Stimulated activated CD4-positive, alpha-beta T cell treated with anti-CD3 and anti-CD28 coated beads, Interleukin-2, amount 100 ng/mL, for 4 hours (primary cell): ENCODE measurements at places on chromosomes 12 and 14.

DNA sequence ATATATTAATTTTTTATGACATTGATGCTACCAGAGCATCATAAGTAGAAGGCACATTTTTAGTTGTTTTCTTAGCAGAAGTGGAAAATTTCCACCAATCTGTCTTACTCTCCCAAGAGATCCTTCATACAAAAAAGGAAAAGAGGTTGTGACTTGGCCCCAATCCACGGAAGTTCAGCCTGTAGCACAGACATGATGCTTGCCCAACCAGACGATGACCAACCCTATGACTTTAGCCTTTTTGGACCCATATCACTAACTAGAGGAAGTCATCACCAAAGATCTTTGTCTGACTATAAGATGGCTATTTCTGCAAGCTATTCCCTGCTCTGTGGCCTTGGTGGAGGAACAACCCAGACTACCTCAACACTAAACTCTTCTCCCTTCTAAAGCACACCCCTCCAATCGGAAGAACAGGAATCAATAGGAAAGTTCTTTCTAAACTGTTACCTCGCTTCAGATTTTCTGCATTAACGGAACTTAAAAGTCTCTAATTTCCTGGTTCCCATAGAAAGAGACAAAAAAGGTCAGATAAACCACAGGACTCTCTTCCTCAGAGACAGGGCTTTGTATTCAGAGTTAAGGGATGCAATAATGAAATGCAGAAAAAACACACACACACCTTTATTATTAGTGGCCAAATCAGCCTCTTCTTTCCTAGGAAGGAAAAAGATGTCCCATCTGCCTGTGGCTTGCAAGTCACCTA is 4.1 kb upstream of the RHOJ start:
- DNase-seq: no peak

DNA sequence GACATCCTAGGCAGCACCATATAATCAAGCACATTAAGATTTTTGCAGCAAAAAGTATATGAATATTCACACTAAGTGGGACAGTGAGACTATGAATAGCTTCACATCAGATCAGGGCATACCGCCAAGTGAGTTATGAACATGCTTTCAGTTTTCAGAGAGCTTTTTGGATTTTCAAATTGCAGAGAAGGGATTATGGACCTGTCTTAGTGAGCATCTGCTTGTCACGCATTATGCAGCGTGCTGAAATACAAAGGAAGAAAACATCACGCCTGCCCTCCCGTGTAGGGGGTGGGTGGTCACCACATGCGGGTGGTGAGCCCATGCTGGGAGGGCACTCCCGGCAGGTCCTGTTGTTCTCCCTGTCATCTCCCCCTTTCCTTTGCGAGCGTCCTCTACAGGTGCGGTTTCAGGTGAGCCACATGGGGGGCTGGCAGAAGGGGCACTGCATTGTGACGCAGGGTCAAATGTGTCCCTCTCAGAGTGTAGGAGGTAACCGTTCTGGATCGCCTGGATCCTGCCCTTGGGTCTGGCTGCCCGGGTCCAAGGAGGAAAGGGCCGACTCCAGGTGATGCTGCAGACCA is 42.6 kb downstream of the TRAF3 start:
- DNase-seq: no peak

DNA sequence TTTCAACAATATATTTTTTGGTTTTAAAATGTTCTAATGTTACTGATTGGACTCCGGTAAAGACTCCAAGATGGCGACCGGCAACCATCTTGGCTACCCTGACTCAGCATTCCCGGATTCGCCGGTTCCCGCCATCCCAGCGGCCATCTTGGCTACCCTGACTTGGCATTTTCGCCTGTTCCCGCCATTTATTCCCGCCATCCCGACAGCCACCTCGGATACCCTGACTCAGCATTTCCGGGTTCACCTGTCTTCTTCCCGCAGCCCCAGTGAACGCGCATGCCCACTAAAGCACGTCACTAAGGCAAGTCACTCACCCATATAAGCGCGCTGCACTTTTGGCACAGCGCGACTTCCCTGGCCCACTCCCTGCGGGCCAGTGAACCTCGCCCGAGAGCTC is 9.0 kb upstream of the LRFN5 start:
- no peak for DNase-seq

DNA sequence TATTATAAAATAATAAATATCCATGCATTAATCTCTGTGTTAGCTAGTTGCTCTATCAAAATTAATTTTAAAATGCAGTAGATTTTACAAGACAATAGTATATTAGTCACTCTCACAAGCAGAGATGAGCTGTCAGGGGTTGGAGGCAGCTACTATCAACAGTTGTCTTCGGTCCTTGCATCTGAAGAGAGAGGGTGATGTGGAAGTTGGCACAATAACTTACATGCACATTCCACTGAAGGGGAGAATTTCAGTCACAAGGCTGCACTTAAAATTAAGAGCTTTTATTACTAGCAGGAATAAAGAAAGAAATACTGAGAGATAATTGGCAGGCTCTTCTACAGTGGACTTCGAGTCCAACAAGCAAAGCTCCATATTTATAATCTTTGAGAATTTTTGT is 166.9 kb upstream of the DCN start:
- DNase-seq: no peak

DNA sequence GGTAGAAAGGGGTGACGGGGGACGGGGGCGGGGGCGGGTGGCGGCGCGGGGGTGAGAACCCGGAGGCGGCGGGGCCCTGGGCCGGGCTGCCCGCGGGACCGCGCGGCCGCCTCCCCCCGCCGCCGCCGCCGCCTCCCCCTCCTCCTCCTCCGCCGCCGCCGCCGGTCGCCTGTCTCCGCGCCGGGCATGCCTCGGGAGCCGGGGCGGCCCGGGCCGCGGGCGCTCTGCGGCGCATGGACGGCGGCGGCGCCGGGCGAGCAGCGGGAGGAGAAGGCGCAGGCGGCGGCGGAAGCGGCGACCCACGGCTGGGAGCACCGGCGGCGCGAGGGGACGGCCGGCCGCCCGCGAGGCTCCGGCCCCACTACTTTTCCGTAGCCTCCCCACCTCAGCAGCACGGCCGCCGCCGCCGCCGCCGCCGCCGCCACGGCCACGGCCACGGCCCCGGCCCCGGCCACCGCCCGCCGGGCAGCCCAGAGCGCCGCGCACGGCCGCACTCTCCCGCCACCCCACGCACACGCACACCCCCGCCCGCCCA is at the start of gene NPAS3:
Gene NPAS3 (plus strand): TSS at position 161 of the 535 bp plus-strand sequence.
- DNase-seq: no peak

- DNase-seq: no peak
Measured at GRCh38 chr12:123634142-123634561, 523 bp downstream of the GTF2H3 start.

DNA sequence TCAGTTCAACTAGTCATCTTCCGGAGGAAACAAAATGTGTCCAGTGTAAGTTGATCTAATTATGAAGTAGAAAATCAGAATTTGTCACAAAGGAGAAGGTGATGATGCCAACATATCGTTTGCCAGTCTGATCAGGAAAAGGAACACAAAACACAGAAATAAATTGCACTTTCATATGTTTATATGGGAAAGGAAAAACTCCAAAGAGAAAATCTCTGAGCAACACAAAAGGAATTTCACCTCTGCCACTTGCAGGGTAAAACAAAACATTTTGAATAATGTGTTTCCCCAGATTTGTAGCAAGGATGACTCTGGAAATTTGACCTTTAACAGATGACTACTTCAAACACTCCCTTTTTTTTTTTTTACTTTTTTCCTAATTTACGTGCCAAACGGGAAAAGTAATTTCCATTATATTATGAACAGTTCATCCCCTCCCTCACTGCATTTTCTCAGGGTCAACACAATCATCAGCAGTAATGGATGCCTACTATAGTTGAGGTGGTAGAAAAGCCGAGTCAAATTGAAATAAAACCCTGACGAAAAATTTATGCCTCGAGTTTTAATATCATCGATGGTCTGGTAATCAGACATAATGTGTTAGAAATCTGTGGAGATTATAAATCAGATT is 25.6 kb downstream of the MGAT4C start:
- DNase-seq: no peak

GRCh38 chr14:105083926-105084685 is 18.9 kb upstream of the GPR132 start:
- DNase-seq: no peak

GRCh38 chr12:27814851-27815591 is 35.0 kb upstream of the MANSC4 start:
- no peak for DNase-seq
